Esophagus mucosa (tissue), 1 donor: ENCODE measurements at places on chromosomes 11 and 22.

- ATAC-seq: no peak
Observed at GRCh38 chr22:26597480-26597879, 7.5 kb upstream of the TPST2 start.

DNA sequence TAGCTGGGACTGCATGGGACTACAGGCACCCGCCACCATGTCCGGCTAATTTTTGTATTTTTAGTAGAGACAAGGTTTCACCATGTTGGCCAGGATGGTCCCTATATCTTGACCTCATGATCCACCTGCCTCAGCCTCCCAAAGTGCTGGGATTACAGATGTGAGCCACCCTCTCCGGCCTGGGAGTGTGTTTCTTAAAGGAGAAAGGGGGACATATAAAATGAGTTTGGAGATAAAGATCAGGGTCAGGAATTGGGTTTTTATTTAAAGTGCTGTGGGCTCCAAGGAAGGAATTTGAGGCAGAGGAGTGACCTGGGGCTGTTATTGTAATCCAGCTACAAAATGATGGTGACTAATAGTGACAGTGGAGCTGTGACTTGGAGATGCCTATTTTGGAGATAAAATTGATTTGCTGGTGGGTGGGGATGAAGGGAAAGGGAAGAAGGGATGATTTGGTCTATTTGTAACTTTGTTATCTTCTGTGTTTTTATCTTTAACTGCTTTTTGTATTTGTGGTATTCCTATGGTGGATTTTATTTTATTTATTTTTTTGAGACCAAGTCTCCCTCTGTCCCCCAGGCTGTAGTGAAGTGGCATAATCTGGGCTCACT lies 5.0 kb downstream of the CRKL start:
- no peak for ATAC-seq

DNA sequence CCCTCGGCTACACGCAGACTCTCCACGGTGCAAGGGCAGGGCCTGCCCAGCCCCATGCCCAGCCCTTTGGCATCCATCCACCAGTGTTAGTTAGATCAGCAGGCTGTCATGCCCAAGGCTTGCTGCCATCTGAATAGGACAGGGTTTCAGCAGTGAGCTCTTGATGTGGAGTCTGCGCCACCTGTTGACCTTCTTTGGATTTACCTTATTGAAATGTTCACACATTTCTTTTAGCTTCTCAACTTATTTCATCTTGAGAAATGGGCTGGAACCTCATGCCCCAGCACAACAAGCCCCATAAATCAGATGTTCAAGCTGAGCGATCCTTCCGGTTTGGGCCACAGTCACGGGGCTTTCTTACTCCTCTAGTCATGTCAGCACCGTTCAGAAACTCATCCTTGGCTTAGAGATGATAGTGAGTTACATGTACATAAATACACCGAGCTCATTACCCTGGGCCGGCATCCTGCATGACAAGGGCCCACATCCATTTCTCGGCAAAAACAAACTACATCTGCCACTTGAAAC lies 61.7 kb downstream of the PARVB start:
- peak; percentile 93 for ATAC-seq

GRCh38 chr11:10514202-10514601 lies 26.8 kb downstream of the RNF141 start:
- no peak for ATAC-seq

DNA sequence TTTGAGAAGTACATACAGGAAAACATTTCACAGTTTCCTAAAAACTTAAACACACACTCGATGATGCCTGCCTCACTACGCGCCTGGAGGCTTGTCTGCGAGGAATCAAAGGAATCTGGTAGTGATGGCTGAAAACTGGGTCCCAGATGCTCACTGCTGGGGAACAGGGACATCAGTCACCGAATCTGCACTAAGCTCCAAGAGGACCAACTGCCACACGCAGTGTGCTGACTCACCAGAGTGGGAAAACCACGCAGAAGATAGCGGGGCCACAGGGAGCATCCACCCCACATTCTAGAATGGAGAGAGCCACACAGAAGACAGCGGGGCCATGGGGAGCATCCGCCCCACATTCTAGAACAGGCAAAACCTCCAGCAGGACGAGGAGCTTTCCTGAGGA lies 24.3 kb upstream of the MOB2 start:
- ATAC-seq: no peak

- peak; percentile 58 for ATAC-seq
Observed at GRCh38 chr11:68460741-68461574, at the start of gene PPP6R3. Gene PPP6R3 (plus strand): TSS chr11:68460752. CDS start chr11:68537665, 76,913 bp downstream.

DNA sequence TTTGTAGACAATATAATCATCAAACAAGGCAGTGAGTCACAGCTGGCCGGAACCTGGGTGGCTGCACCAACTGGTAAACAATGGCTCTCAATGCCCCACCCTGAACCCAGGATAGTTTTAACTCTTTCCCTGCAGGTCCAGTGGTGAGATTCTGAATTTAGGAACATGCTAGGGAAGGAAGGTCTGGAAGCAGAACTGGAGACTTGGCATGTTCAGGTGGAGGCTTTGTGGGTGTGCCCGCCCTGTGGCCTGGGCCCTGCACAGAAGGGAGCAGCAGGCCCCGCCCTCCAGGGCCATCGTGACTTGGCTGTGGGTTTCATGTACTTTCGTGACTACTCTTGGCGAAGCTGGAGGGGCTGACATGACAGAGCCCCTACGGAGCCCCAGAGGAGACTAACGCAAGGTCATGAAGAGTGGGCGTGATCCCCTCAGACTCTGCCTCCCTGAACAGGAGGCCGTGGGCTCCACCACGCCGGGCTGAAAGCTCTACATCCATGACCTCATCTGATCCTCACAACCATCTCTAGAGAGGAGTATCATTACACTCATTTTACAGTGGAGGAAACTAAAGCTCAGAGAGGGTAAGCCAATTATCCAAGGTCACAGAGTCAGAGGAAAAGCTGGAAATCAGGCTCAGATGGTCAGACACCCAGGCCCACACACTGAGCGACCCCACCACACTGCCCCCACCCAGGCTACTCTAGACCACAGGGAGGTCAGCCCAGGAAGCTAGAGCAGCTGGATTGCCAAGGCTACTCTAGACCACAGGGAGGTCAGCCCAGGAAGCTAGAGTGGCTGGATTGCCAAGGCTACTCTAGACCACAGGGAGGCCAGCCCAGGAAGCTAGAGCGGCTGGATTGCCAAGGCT lies 27.3 kb downstream of the MAFF start:
- peak; percentile 70 for ATAC-seq

- ATAC-seq: no peak
Observed at GRCh38 chr22:46481386-46481785, 56.0 kb downstream of the CELSR1 start.
